Stimulated activated CD4-positive, alpha-beta T cell treated with anti-CD3 and anti-CD28 coated beads, Interleukin-1b, Interleukin-23, amount 100 ng/mL, for 24 hours (primary cell): ENCODE measurements at places on chromosomes 16 and 17.

GRCh38 chr17:50944902-50945720, 79.0 kb upstream of the TOB1 start:
- DNase-seq = no peak

GRCh38 chr16:35745821-35746248, 2286.4 kb downstream of the TP53TG3F start:
- DNase-seq = no peak

GRCh38 chr16:29738514-29738913, 7.3 kb downstream of the C16orf54 start:
- DNase-seq = no peak

GRCh38 chr17:75155191-75155601, 884 bp upstream of the JPT1 start:
- no peak for DNase-seq

- DNase-seq = no peak
Observed at GRCh38 chr17:27521281-27522027, 65.2 kb downstream of the KSR1 start.

DNA sequence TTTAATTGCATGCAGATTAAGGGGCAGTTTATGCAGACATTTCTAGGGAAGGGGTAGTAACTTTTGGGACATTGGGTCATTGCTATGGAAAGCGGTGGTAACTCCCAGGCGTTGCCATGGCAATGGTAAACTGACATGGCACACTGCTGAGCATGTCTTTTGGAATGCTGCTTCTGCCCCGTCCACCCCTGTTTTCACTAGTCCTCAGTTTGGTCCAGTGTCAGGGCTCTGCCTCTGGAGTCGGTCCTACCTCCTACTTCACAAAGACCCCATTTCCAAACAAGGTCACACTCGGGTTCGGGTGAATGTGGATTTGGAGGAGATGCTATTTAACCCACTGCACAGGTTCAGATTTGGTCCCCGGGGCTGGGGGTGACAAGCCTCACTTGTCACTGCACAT, 2.9 kb downstream of the IL34 start:
- no peak for DNase-seq

- no peak for DNase-seq
Observed at GRCh38 chr16:85385463-85386331, 227.4 kb upstream of the GSE1 start.

DNA sequence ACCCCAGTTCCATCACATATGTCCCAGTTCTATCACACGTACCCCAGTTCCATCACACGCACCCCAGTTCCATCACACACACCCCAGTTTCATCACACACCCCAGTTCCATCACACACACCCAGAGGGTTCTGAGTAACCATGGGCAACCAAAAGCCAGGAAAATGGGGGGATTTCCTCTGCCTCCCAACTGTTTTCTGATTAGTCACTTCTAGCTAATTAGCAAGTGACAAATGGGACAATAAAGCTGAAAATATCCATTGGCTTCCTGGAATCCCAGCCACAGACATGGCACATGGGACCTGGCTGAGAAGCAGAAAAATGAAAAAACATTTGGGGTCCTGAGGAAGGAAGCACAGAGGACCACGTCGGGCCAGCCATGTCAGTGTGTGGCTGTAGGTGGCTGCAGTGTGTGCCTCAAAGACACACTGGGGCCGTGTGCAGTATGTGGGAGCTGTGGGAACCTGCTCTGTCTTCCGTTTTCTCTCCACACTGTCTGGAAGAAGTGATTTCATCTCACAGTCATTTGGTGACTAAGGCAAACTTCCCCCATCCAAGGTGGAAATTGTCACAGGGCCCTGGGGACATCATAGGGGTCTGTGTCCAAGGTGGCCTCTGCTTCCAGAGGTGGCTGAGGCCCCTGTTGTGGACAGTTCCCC, 106.7 kb downstream of the CMIP start:
- DNase-seq = no peak

DNA sequence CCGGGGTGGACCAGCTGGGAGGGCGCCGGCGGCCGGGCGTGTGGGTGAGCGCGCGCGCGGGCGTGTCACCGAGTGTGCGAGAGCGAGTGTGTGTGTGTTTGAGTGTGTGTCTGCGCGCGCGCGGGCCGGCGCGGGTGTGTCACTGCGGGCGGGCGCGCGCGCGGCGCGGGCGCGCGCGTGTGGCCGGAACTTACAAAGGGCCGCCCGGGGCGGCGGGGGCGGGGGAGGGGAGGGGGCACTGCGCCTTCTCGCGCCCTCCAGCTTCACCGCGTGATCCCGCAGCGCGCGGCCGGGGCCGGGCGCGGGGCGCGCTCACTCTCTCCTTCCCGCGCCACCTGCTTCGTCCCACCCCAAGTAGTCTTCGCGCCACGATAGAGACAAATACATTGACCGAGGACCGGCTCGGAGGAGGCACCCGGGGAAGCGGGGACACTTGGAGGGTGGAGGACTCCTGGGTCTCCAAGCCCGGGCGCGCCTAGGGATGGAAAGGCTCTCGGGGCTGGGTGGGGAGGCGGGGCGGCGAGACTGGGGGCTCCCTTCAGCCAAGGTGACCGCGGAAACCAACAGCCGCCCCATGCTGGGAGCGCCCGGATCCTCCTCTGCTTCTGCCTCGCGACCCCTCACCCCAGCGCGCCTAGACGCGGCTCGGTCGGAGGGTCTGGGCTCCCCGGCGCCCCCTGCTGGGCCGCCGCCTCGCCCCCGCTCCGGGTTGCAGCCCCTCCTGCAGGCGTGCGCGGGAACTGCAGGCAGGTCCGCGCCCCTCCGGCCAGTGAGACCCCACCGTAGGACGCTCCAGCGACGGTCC, at the start of gene SRCIN1:
TSS of gene SRCIN1 (minus strand) at position 112 of the 805 bp plus-strand sequence. CDS start 247 bp downstream, outside the sequence.
- peak; percentile 49 for DNase-seq

DNA sequence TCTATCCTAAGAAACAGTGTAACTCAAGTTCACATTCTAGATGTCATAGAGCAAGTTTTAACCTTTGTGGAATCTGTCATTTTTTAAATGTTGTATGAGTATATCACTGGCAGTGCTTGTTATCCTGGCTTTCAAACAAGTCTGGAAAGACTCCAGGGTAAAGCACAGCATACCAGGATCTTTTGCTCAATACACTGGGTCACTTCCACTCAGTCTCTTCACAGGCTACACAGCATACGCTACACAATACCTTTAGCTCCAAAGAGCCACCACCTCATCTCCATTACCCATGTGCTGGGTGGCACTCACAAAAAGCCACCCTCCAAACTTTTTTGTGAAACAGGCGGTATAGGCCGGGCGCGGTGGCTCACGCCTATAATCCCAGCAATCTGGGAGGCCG, 69.5 kb downstream of the PARN start:
- DNase-seq = no peak

DNA sequence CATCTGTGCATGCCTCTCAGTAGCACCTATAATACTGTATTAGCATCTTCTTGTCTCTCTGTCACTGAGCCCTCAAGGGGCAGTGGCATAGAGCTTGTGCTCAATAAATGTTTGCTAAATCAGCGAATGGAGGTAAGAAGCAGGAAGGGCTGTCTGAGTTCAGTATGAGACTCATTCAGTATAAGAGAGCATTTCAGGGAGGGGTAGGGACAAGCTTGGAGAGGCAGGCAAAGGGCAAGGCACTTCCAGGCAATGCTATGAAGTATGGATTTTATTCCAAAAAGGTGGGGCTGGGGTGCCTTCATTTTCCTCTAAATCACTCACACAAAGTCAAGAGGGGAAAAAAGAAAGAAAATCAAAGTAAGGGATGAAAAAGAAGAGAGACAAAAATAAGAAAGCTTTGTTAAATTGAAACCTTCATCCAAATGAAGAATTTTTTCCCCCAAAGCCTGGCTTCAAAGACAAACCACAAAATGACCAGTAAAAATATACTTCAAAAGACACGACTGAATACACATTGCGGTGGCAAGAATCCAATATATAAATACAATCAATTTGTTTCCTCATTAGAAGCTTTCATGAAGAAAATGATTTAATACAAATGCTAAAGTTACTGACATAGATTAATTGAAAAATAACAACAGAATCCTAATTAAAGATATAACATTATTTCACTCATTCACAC, 51.2 kb downstream of the SKAP1 start:
- no peak for DNase-seq
